ENCODE measurements at places on chromosomes 7 and 10.
A peak's percentile ranks its signal among the peaks of the same experiment; 100 is the strongest.

DNA sequence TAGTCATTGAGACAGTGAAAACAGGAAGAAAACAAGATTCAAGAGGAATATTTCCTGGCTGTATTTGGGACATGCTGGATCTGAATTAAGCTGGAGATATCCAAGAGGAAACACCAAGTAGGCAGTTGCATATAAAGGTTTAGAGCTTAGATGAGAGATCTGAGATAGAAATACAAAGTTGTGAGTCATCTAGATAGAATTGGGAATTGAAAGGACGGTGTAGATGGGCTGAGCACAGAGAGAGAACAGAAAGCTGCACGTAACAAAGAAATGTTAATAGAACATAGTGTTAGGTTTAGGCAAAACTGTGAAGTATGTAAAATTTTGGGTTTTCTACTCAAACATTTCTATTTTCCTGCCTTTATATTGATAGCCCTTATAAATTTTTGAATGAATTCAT lies 218.5 kb upstream of the TMEM196 start:
- DNase-seq = no peak

DNA sequence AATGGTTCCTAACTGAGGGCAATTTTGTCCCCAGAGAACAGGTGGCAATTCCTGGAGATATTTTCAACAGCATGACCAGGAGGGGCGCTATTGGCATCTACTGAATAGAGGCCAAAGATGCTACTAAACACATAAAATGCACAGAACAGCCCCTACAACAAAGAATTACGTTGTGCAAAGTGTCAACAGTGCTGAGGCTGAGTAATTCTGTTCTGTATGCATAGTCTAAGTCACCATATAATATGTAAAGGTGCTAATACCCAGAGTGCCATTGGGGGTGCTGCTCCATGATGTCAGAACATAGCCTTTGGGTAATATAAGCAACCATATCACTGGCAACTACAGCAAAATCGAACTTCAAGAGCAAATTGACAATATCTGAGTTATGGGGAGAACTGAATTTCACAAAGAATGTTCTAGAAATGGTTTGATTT lies 213.3 kb upstream of the PHYHIPL start:
- no peak for DNase-seq

GRCh38 chr10:63106111-63106755 lies 26.9 kb upstream of the NRBF2 start:
- peak; percentile 55 for DNase-seq

DNA sequence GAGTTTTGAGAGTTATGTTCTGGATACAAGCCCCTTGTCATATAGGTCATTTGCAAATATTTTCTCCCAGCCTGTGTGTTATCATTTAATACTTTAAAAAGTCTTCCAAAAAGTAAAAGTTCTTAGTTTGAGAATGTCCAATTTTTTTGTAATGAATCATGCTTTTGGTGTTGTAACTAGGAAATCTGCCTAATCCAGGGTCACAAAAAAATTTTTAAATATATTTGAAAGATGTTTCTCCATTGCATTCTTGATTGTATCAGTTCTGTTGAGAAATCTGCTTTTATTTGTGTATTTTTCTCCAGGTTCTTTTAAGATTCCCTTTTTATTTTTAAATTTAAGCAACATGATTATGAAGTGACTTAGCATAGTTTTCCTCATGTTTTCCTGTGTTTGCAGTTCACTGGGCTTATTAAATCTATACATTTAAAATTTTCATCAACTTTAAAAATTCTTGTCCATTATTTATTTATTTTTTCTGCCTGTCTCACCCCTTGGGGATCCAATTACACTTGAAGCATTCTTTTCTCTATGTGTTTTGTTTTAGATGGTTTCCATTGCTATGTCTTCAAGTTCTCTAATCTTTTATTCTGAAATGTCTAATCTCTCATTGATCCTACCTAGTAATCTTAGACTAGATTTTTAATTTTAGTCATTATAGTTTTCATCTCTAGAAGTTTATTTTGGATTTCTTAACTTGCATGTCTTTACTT lies 47.0 kb downstream of the CCDC71L start:
- DNase-seq = peak; percentile 37

GRCh38 chr10:113283189-113283588 lies 269.7 kb upstream of the HABP2 start:
- no peak for DNase-seq

GRCh38 chr10:88467835-88468485 lies 115.2 kb downstream of the RNLS start:
- peak; percentile 49 for DNase-seq
